HEK293T (cell line): ENCODE measurements at places on chromosomes 6 and 20.

- no peak for DNase-seq
Measured at GRCh38 chr6:134531611-134532010, 213.7 kb upstream of the SGK1 start.

GRCh38 chr6:107115695-107116327, 496 bp upstream of the BEND3 start:
- peak; percentile 64 for DNase-seq

DNA sequence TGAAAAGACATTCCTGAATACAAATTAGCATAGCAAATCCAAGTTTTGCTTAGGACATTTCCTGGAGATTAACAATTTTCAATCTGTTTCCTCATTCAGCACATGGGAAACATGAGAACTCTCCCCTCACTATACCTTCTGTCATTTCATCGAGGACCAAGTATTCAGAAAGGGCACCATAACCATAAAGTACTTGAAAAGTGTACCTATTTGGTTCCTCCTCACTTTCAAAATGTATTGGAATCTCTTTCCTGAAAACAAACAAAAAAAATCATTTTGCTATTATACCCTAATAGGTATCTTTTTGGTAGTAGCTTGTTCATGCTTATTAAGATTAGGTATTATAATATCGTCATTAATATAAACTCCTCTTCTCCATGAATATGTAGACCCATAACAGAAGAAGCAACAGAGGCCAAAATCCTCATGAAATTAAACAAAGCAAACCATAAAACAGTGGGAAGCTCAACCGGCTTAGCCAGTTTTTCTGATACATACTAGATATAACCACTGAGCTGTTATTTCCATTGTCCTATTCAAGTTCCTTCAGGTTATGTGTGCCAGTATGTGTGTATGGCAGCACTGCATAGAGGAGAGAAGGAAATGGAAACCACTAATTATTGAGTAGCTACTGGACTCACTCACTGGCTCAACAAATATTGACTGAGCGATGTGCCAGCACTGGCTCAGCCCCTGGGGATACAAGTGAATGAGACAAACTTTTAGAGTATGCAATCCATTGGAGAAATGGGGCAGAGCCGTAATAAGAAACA, 274.0 kb downstream of the MAFB start:
- DNase-seq = no peak

GRCh38 chr6:105807905-105808304, 278.2 kb upstream of the PRDM1 start:
- DNase-seq = no peak

- DNase-seq = no peak
Measured at GRCh38 chr20:61801065-61801360, 264.7 kb downstream of the TAF4 start.

DNA sequence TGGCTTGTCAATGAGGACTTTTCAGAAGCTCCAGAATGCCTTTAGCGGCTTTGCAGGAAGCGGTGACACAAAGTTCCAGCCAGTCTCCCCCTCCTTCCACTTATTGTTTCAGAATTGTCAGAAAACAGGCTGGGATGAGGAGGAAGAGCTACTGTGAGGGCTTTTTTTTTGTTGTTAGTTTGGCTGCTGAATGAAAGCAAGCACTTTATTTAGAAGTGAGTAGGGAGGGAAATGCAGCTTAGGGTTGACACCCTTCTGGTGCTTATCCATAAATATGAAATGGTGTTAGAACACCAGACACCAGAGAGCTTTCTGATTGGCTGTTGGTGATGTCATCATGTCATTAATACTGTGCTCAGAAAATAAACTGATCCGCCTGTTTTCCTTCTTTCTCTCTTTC, 251.5 kb downstream of the SOX4 start:
- no peak for DNase-seq

DNA sequence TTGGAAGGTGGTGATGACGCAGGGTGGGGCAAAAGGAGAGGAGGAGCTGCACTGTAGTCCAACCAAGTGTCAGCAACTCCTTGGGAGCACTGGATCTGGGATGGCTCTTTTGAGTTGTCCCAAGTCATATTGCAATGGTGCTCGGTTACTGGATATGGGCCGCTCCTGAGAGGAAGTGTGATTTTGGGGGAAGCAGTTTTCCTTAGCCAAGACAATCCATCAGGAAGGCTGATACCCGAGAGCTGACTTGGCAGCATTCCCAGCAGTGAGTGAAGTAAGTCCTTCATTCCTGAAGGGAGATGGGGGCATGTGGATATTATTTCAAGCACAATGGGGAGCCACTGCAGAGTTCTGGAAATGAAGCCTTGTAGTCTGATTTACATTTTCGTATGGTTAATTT, 354.1 kb downstream of the RFPL4B start:
- DNase-seq = peak; percentile 34

DNA sequence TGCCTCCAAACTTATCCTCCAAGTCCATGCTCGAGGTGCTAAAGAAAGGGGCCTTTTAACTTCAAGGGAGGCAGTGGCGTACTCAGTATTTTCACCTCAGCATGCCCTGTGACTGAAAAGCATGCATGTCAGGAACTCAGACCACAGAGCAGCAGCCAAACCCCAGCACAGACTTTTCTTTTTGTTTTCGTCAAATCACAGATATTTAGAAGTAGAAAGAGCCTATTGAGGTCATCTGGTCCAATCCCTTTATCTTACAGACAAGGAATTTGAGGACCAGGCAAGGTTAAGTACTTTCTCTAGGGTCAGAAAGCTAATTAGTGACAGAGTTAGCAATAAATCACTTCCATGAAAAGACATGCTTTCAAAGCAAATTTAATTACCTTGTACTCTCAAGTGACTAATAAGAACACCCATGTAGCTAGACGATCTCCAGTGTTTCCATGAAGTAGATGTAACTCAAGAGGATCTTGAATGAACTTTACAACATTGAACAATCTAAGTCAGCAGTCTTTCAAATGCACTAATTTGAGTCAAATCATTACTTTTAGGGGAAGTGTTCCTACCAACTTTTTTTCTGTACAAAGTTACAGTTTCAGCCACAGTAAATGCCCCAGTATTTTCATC, 35.9 kb downstream of the MOXD1 start:
- peak; percentile 23 for DNase-seq

DNA sequence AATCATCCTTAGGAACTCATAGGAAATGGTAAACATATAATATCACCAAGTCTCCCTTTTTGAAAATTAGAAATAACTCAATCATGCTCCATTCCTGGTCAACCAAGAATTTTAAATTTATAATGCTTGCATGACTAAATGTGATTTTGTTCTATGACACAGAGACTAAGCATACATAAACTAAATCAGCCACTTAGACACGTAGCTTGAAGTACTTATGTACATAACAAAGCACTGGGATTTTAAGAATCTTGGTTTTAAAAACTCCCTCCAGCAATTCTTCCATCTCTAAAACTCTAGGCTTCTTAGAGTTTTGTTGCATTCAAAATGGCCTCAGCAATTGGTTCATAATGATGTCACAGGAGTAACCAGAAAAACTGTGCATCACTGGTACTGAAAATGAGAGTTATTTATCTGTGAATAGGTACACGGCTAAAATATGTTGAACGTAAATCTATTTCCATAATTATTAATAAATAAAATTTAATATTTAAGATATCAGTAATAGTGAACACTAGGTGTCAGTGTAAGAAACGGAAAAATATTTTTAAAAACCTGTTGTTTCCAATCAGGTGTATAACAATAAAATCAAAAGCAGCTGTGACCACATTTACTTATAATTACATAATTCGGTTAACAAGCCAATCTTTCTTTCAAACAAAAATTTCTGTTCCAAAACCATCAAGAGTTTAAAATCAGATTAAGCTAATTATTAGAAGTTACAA, 241.6 kb upstream of the RUNX2 start:
- DNase-seq = no peak

DNA sequence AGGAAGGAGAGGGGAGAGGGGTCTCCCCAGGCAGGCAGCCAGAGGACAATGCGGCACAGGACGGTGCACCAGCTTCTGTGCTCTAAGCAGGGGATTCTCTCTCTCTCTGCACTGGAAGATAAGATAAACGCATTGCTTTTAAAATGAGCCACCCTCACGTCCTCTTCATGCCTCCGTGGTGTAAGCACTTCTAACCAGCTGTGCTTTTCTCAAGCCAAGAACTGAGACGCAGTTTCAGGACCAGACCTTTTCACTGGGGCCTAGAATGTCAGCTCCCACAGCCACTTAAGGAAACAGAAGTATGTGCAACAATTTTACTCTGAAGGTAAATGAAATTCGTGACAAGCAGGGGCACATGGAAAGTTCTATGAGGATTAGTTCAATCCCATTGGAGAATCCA, 82.4 kb downstream of the PSMB1 start:
- no peak for DNase-seq

DNA sequence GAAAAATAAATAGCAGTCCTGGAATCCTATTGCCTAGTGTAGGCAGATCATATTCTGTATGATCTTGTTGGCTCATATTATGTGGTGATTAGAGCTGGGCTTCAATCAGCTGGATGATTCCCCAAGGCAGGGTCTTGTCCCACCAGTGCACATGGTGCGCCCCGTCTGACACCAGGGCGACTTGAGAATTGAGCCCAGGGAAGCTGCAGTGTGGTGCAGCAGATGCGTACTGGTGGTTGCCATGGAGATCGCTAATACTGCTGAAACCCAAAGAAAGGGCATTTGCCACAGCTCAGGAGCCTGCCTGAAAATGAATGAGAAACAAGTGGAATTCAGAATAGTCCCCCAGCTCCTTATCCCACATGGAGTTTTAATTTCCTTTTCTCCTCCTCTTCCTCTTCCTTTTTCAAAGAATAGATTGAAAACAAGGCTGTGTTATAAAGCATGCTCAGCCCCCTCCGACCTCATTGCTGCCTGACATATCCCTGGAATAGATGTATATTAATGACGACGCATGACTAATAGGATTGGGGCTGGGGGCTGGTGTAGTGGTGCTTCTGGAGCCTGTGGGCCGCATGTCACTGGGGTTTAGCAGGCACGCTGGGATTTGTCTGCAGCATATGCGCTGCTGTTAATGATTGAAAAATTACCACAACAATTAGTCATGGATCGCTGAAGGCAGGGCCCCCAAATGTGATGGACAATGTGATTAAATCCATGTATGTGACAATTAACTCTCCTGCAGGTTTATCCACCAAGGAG, 210.5 kb downstream of the FARS2 start:
- no peak for DNase-seq

- peak; percentile 71 for DNase-seq
Measured at GRCh38 chr20:63215101-63216040, 560 bp downstream of the YTHDF1 start.

- DNase-seq = no peak
Measured at GRCh38 chr6:34084591-34085290, 61.1 kb downstream of the GRM4 start.

DNA sequence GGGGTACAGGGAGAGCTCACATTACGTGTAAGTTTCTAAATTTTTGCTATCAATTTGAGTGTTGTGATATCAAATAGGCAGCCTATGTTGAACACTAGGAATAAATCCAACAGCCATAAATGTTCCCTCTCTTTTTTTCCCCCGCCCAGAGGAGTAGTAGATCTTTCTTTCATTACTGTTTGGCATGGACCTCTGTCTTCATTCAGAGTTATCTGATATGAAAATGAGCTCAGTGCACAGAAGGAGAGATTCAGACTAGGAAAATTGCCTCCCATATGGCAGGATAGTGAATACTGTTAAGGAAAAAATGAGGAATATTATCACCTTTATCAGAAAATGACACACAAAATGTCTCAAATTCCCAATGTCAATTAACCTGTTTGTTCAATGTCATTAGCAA, 110.0 kb upstream of the EYS start:
- DNase-seq = no peak

- DNase-seq = no peak
Measured at GRCh38 chr6:158955255-158955654, 44.7 kb downstream of the RSPH3 start.

- no peak for DNase-seq
Measured at GRCh38 chr20:53238121-53238660, 266.0 kb downstream of the TSHZ2 start.

DNA sequence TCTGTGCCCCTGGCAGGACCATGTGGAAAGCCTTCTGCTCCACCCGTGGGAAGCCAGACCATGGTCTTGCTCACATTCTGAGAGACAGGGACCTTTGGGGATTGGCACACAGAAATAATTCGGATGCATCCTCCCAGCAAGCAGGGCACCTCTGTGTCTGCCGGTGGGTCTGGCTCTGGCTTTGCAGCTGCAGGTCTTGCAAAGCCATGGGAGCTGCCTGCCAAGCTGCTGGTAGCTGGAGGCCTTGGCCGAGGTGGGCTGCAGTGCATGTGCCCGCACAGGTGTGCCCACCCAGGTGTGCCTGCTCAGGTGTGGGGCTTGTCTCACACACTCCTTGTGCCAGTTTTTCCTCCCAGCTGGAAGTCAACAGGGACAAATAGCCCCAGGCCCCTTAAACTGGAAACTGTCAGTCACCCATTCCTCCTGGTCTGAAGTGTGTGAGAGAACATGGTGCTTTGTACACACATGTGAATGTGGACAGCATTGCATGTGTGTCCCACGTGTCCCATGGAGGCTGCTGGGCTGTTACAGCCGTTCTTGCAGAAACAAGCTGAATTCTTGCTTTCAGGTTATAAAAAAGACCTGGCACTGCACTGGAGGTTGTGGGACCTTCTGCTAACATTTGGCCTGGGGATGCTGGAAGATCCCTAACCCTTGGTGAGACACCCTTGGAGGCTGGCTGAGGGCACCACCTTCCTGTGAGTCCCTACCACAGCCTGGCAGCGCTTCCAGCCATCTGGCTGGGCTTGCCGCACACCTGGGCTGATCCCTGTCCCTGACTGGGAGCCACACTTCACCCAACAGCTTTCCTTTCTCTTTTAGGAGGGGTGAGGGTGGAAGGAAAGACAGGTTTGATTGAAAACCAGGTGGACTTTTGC, 54.9 kb upstream of the SMOC2 start:
- DNase-seq = no peak

- DNase-seq = no peak
Measured at GRCh38 chr6:1622851-1623768, 13.4 kb downstream of the FOXC1 start.

DNA sequence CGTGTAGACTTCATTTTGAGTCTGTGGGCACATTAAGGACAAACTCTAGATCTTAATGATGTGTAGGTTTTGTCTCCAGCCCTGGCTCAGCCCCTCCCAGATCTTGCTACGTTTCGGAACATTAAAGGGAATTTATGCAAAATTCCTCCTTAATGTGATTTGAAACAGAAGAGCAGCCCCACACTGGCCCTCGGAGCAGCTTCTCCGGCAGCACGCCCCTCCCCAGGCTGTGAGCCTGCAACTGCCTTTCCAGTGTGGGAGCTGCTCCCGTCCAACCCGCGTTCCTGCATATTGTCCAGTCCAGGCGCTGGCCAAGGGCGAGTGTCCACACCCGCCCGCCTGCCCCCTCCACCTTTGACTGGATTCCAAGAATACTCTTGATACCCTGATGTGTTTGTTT, 257.2 kb downstream of the TAF4 start:
- no peak for DNase-seq

DNA sequence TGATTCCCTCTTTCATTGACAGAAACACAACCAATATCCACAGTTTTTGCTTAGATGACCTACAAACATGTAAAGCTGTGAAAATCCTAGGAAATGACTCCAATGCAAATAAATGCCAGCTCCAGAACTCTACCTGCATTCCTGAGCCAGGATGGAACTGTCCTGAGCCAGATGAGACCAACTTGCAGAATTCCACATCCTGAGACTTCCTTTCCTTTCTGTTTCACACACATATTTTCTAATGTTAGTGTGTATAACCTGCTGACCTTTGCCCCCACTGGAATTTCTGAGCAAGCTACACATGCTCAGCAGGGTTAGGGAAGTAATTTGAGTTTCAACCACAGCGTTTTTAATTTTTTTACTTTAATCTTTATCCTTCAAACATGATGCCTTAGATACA, 69.6 kb upstream of the ADGRF1 start:
- no peak for DNase-seq

GRCh38 chr20:6740096-6740495, 27.4 kb upstream of the BMP2 start:
- DNase-seq = no peak

- no peak for DNase-seq
Measured at GRCh38 chr20:50920997-50921396, 10.2 kb downstream of the ADNP start.
